Activated T-cell treated with anti-CD3 and anti-CD28 coated beads, Interleukin-2, amount 50 U/mL, for 72 hours (primary cell): ENCODE measurements at places on chromosomes 2 and 18. TPM values are rescaled to one million over a fixed set of nuclear protein-coding genes. Genes with fewer than 3 reads are reported as not detected.

DNA sequence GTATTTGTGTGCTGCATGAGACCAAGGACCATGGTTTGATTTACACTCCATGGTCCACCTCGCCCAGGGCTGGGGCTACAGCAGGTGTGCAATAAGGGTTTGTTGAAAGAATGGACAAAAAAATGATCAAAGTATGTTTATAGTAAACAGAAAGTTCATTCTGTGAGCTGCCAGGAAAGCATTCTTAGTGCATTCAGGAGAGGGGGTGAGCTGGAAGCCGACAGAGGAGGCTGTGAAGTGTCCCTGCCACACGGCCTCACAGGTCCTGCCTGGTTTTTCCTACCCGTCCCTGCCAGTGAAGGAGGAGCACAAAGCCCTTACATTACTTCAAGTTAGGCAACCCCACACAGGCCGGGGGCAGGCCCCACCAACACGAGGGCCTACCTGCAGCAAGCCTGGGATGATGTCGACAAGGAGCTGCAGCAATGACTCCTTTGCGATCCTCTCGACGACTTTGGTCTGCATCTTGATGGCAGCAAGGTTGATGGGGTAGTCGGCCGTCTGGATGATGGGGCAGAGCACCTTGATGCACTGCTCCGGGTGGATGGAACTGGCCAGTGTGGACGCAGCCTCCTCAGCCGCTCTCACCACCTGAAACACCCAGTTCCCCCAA, 63.2 kb upstream of the TFCP2L1 start:
- no peaks in the 10 kb centered on the region for H3K27me3 ChIP-seq
- H3K27ac ChIP-seq = no peak overlapping the region
- peaks cover 15% of the 10 kb centered on the region for H3K36me3 ChIP-seq
- no peaks in the 10 kb centered on the region for H3K4me1 ChIP-seq
- DNase-seq = no peak

DNA sequence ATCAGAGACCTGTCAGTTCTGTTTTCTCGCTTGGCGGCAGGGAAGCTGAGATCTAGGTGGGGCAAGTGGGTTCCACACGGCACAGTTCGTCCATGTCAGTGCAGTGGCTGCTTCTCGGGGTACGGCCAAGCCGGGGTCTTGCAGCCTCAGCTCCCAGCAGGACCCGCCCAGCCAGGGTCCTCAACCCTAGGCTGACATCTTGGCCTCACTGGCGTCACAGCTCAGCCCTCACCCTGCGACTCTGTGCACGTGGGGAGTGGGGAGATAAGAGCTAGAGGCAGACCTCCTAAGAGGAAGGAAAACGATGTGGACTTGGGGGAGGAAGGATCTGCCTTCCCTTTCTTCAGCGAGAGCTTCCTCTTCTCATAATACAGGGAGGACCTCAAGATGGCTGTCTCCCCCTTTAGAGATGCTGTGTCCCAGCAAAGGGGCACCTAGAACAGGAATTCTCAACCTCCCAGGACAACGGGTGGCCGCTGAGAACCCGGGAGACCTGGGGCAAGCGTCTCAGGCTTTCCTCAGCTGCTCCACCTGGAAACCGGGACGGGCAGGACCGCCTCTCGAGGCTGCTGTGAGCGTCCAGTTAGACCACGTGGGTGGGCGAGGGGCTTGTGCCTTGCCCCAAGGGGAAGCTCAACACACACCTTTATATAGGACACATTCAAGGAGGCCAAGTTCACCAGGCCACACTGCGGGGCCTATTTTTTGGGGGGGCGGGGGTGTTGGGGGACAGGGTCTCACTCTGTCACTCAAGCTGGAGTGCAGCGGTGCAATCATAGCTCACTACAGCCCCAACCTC, 23.5 kb upstream of the KLF11 start:
- no peak overlapping the region for H3K4me3 ChIP-seq
- no peak for DNase-seq
- no peak overlapping the region for H3K27ac ChIP-seq
- no peaks in the 10 kb centered on the region for H3K36me3 ChIP-seq
- H3K4me1 ChIP-seq = no peaks in the 10 kb centered on the region
- H3K27me3 ChIP-seq = no peaks in the 10 kb centered on the region

- H3K36me3 ChIP-seq = no peaks in the 10 kb centered on the region
- no peak for DNase-seq
- H3K27me3 ChIP-seq = no peaks in the 10 kb centered on the region
- H3K4me1 ChIP-seq = no peaks in the 10 kb centered on the region
- H3K27ac ChIP-seq = no peak overlapping the region
- H3K4me3 ChIP-seq = no peak overlapping the region
Observed at GRCh38 chr2:133120310-133120709, 448.0 kb downstream of the NCKAP5 start.

GRCh38 chr2:66426244-66427111, 8.4 kb upstream of the MEIS1 start:
- no peak for DNase-seq
- H3K4me3 ChIP-seq = no peak overlapping the region
- no peaks in the 10 kb centered on the region for H3K36me3 ChIP-seq
- H3K4me1 ChIP-seq = no peaks in the 10 kb centered on the region

DNA sequence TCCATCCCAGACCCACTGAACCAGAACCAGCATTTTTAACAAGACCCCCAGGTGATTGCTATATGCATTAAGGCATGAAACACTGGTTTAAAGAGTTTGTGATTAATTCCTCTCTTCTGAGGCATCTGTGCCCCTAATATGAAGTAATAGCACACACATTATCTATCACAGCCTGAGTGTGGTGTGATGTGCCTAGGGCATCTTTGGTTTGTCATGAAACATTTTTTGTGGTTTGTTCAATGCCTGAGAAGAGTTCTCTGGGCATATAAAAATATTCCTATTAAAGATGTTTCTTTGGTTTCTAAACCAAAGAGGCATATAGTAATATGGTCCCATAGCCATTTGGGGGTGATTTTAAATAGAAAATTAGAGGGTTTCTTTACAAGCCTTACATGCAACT, 221.7 kb upstream of the SPOPL start:
- H3K4me1 ChIP-seq = no peaks in the 10 kb centered on the region
- H3K27me3 ChIP-seq = no peaks in the 10 kb centered on the region
- no peak for DNase-seq
- H3K27ac ChIP-seq = no peak overlapping the region
- no peak overlapping the region for H3K4me3 ChIP-seq
- H3K36me3 ChIP-seq = no peaks in the 10 kb centered on the region

- H3K4me1 ChIP-seq = no peaks in the 10 kb centered on the region
- no peak overlapping the region for H3K27ac ChIP-seq
- H3K4me3 ChIP-seq = no peak overlapping the region
- H3K36me3 ChIP-seq = peaks cover 1% of the 10 kb centered on the region
Observed at GRCh38 chr18:62157843-62158242, 29.0 kb downstream of the PIGN start.

DNA sequence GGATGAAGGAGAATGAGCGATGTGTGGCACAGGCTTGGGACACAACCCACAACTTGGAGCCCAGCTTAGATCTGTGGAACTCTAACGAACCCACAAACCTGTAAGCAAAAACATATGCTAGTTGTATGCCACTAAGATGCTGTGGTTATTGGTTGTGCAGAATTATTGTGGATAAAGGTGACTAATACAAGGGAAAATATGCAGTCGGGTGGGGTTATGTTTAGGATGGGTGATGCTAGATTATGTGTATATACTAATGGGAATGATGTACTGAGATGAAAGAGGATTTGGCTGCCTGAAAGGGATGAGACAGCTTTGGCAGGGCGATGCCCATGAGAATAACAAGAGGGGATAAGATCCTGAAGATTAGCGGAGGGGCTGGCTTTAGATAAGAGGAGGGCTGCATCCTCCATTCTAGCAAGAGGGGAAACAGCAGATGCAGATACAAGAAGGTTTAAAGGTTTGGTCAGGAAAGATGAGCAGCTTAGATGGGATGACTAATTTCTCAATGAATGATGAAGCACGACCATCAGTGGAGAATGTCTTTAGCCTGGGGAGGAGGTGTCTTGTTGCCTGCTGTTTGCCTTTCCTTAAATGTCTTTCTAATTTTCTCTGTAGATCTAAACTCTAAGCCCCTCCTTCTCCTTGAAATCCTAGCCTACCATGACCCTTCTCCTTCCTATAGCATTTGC, 49.6 kb downstream of the GALNT14 start:
- no peak for DNase-seq
- peaks cover 21% of the 10 kb centered on the region for H3K27me3 ChIP-seq
- H3K4me1 ChIP-seq = no peaks in the 10 kb centered on the region
- H3K4me3 ChIP-seq = no peak overlapping the region

GRCh38 chr18:46431522-46432171, 225.4 kb downstream of the LOXHD1 start:
- no peaks in the 10 kb centered on the region for H3K4me1 ChIP-seq
- no peaks in the 10 kb centered on the region for H3K36me3 ChIP-seq
- H3K27me3 ChIP-seq = no peaks in the 10 kb centered on the region
- H3K27ac ChIP-seq = no peak overlapping the region
- DNase-seq = no peak
- no peak overlapping the region for H3K4me3 ChIP-seq

GRCh38 chr2:157857881-157858280, 18.2 kb downstream of the ACVR1 start:
- peaks cover 16% of the 10 kb centered on the region for H3K36me3 ChIP-seq
- H3K4me1 ChIP-seq = peaks cover 45% of the 10 kb centered on the region
- no peak overlapping the region for H3K4me3 ChIP-seq
- peak overlapping the region; percentile 77 for H3K27ac ChIP-seq
- DNase-seq = no peak

DNA sequence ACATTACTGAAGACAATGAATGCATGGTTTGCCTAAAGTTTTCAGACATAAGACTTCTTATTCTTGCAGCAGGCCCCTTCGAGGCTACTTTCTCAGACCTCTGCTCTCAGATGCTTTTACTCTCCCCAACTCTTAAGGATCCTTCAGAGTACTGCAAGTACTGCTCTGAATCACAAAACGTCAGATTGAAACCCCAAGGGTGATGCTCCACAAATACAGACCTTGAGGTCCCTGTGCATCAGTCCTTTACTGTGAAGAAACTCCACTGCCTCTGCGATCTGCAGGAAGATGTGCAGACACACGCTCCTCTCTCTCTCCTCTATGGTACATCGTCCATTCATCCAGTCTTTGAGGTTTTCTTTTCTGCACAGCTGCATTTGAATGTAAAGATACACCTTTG, 52.8 kb downstream of the EIF2AK3 start:
- H3K4me3 ChIP-seq = no peak overlapping the region
- H3K36me3 ChIP-seq = peaks cover 8% of the 10 kb centered on the region
- DNase-seq = no peak
- H3K27me3 ChIP-seq = no peaks in the 10 kb centered on the region
- no peak overlapping the region for H3K27ac ChIP-seq

GRCh38 chr2:140604788-140605187, 1526.0 kb downstream of the LRP1B start:
- no peak for DNase-seq
- no peaks in the 10 kb centered on the region for H3K27me3 ChIP-seq
- H3K27ac ChIP-seq = no peak overlapping the region

DNA sequence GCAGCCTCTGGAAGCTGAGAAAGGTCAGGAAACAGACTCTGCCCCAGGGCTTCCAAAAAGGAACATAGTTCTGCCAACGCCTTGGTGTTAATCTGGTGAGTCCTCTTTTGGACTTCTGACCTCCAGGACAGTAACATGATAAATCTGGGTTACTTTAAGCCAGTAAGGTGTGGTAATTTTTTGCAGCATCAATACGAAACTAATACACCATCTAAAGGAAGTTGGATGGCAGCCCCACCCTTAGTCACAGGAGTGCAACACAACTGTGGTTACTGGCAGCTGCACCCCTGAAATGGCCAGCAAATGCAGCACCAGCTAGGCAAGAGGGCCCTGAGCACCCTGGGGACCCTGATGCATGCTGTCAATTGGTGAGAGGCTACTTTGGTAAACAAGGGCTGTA, 25.8 kb downstream of the CREG2 start:
- no peak overlapping the region for H3K27ac ChIP-seq
- H3K36me3 ChIP-seq = no peaks in the 10 kb centered on the region
- no peak overlapping the region for H3K4me3 ChIP-seq
- H3K27me3 ChIP-seq = no peaks in the 10 kb centered on the region
- H3K4me1 ChIP-seq = peaks cover 14% of the 10 kb centered on the region

GRCh38 chr18:61569176-61569892, 236.1 kb downstream of the CDH20 start:
- no peaks in the 10 kb centered on the region for H3K36me3 ChIP-seq
- no peak overlapping the region for H3K27ac ChIP-seq
- DNase-seq = no peak
- H3K4me3 ChIP-seq = no peak overlapping the region

GRCh38 chr2:191813943-191814342, 32.9 kb downstream of the CAVIN2 start:
- no peak overlapping the region for H3K27ac ChIP-seq
- H3K27me3 ChIP-seq = peaks cover 15% of the 10 kb centered on the region

- no peaks in the 10 kb centered on the region for H3K27me3 ChIP-seq
- peaks cover 29% of the 10 kb centered on the region for H3K4me1 ChIP-seq
- H3K27ac ChIP-seq = no peak overlapping the region
- no peak for DNase-seq
- H3K4me3 ChIP-seq = no peak overlapping the region
Observed at GRCh38 chr2:241334813-241335212, 19.1 kb downstream of the SEPTIN2 start.

DNA sequence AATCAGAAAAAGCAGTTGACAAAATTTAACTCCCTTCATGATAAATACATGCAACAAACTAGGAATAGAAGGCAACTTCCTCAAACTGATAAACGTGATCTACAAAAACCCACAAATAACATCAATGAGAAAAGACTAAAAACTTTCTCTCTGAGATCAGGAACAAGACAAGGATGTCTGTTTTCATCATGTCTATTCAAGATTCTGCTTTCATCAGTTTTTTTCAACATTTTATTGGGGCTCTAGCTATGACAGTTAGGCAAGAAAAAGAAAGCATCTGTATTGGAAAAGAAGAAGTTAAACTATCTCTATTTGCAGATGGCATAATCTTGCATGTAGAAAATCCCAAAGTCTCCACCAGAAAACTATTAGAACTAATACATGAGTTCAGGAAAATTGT, 12.3 kb upstream of the CHST10 start:
- no peak overlapping the region for H3K4me3 ChIP-seq
- H3K36me3 ChIP-seq = no peaks in the 10 kb centered on the region
- peaks cover 5% of the 10 kb centered on the region for H3K4me1 ChIP-seq

- peaks cover 34% of the 10 kb centered on the region for H3K4me1 ChIP-seq
- no peak overlapping the region for H3K4me3 ChIP-seq
- no peak overlapping the region for H3K27ac ChIP-seq
Observed at GRCh38 chr2:241680827-241681599, 5.6 kb downstream of the DTYMK start.

DSG1 gene
- total RNA-seq = not detected

IMPACT gene
- total RNA-seq = 27.6 TPM

RGPD3 gene
- total RNA-seq = 0.24 TPM

TUBA4B gene
- not detected for total RNA-seq

AGXT gene
- not detected for total RNA-seq

NXPH2 gene
- not detected for total RNA-seq

LHCGR gene
- total RNA-seq = not detected

DTNB gene
- 29.7 TPM for total RNA-seq
